ENCODE measurements at places on chromosomes 12 and 14.

DNA sequence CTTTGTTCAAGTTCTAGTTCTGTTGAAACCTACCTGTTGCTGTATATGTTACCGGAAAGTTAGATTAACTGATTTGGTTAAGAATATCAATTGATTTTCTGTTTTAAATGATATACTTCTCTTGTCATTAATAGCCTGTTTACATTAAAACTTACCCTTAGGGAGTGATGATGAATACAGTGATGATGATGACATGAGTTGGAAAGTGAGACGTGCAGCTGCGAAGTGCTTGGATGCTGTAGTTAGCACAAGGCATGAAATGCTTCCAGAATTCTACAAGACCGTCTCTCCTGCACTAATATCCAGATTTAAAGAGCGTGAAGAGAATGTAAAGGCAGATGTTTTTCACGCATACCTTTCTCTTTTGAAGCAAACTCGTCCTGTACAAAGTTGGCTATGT is 33.0 kb downstream of the CAND1 start:
- no peak for DNase-seq

- DNase-seq, result no peak
Measured at GRCh38 chr12:108668542-108668941, 34.8 kb upstream of the SELPLG start.

GRCh38 chr12:118025168-118025567 is 8.7 kb downstream of the RFC5 start:
- DNase-seq, result no peak

GRCh38 chr14:50766338-50766886 is 64.5 kb downstream of the NIN start:
- DNase-seq, result no peak

DNA sequence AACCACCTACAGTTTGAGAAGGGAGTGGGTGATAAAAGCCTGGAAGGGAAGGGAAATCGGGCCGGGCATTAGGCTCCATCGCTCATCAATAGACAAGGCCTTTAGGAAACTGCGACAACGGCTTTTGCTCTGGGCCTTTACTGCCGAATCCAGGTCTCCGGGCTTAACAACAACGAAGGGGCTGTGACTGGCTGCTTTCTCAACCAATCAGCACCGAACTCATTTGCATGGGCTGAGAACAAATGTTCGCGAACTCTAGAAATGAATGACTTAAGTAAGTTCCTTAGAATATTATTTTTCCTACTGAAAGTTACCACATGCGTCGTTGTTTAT is 261 bp upstream of the RNU7-1 start:
- DNase-seq, result peak; percentile 88
